Vagina (tissue), 2 donors: ENCODE measurements at places on chromosomes 16 and 17.

DNA sequence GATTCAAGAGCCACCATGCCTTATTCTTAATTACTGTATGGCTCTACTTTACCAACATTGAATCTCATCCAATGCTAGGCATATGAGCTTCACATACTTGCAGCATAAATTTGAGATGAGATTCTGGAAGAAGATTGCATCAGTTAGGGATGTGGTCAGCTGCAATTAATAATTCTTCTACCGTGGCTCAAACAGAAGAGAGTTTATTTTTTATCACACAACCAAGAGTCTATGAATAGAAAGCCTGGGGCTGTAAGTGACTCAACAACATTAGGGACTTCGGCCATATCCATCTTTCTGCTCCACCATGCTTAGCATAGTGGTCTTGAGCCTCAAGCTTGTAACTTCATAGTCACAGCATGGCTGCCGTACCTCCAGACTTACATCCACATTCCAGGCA, 179.4 kb upstream of the IRX6 start:
- DNase-seq = no peak

GRCh38 chr16:64144617-64145016, 977.2 kb downstream of the CDH11 start:
- DNase-seq = no peak

GRCh38 chr16:81544261-81544660, 99.7 kb downstream of the CMIP start:
- DNase-seq = no peak

DNA sequence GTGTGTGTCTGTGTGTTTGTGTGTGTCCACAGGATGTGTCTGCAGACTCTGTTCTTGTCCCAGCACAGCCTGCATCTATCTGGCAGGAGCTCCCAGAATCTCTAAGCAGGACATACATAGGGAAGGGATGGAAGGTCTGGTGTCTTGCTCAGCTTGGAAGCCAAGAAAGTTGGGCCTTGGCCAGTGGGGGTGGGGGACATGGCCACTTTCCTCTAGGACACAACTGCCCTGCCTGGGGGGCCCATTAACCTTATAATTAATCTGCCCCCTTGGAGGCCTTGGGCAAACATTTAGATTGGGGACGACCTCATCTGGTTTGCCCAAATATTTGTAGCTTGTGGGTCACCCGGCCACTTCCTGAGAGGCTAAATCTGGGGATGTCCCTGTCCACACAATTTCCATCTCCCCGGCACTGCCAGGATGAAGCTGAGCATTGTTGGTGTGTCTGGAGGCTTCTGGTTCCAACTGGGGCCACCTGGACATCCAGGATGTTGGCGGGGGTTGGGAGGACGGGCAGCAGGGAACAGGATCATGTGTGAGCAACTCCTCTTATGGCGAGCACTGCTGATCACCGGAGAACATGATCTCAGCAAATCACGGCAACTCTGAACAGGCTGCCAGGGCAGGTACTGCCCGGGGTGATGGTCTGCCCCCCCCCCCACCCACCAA, 17.2 kb upstream of the FOXF1 start:
- DNase-seq = no peak

GRCh38 chr16:50281391-50282009, 15.1 kb downstream of the ADCY7 start:
- no peak for DNase-seq

DNA sequence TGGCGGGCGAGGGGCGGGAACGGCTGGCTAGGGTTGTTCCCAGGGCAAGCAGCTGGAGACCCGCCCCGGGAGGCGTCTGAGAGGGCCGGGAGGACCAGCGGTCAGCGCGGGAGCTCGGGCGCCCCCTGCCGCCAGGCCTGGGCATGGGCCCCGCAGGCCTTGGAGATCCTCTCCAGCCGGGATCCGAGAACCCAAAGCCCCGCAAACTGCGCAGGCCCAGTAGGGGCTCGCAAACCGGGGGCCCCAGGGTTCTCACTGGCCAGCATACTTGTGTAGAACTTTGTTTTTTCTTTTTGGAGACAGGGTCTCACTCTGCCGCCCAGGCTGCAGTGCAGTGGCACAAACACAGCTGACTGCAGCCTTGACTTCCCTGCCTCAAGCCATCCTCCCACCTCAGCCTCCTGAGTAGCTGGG, 20.8 kb upstream of the ZNF423 start:
- no peak for DNase-seq

DNA sequence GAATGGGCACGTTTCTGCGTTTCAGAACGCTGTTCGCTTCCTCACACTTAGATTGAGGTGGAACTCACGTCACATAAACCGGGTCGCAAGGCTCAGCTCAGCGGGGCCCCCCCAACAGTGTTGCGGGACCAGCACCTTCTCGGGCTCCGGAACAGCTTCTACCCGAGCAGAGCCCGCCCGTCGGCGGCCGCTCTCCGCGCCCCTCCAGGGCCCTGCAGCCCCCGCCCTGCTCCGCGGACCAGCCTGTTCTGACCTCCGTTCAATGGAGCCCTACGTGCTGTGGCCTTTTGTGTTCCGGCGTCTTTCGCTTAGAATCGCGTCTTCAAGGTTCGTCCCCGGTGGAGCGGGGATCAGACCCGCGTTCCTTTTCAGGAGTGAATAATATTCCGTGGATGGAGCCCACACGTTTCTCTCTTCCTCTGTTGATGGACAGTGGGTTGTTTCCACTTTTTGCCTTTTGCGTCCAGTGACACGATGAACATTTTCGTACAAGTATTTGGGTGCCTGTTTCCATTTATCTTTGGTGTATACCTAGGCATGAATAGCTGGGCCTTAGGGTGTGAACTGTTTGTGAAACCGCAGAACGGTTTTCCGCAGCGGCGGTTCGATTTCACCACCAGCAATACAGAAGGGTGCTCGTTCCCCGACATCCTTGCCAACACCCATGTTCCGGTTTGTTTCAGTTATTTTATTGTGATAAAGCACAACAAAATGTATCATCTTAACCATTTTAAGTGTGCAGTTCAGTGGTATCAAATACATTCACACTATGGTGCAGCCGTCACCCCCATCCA, 2.3 kb upstream of the SLC22A31 start:
- no peak for DNase-seq

- no peak for DNase-seq
Measured at GRCh38 chr17:32927724-32928585, at the start of gene TMEM98. TMEM98 (plus strand) TSS chr17:32928153; CDS start chr17:32931529, 3,376 bp downstream.

- DNase-seq = no peak
Measured at GRCh38 chr16:85086347-85087291, 25.7 kb downstream of the CIBAR2 start.

DNA sequence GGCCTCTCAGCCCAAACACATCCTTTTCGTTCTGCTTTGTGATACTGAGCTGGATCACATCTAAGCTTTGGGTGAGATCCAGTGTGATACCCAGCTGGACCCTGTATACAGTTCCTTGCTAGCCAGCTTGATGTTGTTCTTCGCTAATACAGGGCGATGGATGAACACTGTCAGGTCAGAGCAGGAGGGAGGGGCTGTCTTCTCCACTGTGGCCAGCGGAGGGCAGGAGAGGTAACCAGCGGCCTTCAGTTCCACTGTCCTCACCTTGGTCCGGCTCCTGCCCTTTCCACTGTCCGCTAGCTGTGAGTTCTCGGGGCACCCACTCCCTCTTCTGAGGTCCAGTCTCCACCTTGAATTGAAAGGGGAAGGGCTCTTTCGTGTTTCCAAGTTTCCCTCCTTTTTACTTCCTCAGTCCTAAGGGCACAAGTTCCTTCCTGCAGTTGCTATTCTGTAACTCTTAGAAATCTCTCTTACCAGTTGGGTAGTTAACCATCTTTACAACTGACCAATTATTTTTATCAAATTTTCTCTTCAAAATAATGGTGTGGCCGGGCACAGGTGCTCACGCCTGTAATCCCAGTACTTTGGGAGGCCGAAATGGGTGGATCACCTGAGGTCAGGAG, 3.0 kb upstream of the ZNF213 start:
- no peak for DNase-seq

- DNase-seq = no peak
Measured at GRCh38 chr17:81538651-81539570, 10.7 kb downstream of the FSCN2 start.

DNA sequence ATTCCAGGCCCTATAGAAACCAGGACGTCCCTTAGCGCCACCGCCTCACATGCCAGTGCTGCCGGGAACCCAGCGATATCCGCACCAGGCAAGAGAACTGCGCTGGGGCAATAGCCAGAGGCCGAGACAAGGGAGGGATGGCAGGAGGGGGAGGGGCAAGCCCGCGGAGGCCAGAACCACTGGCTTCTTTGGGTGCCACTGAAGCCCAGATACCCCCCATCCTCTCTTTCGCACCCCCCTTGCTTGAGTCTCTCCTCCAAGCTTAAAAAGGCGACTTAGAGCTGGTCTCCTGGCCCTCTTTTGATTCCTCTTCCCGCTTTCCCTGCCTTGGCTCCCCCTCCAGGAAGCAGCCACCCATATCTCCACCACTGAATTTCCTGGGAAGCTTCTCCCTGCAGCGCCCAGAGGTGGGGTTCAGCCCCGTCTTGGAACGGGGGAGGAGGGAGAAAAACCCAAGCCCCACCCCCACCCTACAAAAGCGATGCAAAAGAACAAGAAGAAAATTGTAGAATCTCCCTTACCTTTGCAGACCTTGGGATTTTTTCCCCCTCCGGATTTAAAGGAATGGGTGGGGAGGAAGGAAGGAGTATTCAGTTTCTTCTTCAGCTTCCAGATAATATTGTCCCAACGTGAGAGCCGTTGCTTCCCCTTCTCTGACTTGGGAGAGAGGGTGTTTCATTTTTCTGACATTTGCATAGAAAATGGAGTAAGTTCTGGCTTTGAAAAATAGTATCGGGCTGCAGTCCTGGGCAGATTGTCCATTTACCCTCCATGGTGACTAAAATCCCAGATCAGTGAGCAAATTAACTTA, 622 bp downstream of the HOXB6 start:
- no peak for DNase-seq

- DNase-seq = no peak
Measured at GRCh38 chr17:27481327-27481726, 25.1 kb downstream of the KSR1 start.

DNA sequence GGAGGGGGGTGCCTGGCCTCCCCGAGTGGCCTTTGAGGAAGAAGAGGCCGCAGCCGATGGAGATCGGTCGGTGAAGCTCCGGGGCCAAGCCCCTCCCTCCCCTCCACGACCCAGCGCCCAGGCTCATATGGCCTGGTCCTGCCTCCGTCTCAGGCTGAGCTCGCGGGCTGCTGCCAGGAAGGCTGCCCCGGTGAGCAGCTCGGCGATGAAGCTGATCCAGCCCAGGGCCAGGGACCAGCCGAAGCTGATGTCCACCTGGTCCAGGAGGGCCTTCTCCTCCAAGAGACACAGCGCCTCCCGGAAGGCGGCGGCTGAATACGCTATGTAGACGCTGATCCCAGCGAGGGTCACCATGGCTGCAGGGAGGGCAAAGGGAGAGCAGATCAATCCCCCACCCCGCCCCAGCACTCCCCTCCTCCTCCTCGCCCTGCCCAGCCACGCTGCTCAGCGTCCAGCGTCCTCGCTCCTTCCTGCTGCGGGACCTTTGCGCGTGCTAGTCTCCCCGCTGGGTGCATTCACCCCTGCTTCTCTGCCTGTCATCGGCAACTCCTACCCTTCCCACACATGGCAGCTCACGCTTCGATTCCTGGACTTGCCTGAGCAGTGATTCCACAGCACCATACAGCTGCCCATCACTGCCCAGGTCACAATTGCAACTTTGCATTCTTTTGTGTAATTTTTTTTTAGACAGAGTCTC, 20.5 kb downstream of the TMEM114 start:
- DNase-seq = no peak

DNA sequence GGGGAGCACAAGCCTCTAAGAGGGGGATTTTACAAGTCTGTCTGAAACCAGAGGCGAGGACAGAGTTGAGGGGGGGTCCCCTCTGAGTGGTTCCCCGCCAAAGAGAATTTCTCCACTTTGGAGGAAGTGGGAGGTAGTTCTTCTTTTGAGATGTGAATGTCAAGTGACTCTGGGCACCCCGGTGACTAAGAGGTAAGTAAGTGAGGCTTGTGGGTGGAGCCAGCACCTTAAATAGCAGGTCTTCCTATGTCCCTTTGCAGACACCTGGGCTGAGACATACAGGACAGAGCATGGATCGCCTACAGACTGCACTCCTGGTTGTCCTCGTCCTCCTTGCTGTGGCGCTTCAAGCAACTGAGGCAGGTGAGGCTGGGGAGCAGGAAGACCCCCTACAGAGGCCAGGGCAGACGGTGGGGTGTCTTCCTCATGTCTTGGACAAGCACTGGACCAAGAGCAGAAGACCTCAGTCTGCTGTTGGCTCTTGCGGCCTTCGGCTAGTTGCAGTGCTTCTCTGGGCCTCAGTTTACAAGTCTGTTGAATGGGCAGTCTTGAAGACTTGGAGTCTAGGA, at the start of gene CCL22:
CCL22 (plus strand) TSS at position 257 of the 569 bp plus-strand sequence; CDS start at position 291, 34 bp downstream.
- no peak for DNase-seq

DNA sequence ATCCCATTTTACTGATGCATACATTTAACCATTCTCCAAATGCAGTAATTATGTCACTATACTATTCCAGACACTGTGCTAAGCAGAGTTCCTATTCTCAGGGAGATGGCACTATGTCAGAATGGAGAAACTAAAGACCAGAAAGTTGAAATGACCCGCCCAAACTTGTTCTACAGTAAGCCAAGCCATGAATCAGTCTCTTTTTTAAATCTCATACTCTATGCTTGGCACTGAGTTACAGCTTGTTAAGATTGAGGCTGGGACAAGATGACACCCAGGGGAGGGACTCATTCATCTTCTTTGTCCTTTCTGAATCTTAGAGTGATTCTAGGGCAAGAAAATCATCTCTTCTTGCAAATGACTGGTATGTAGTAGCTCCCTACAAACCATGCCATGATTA, 247.0 kb upstream of the CCL2 start:
- no peak for DNase-seq

GRCh38 chr17:79160980-79161636, 86.5 kb downstream of the ENGASE start:
- no peak for DNase-seq

- DNase-seq = no peak
Measured at GRCh38 chr17:56475116-56475515, 118.4 kb upstream of the NOG start.
